ENCODE measurements at places on chromosomes 2 and 18.

DNA sequence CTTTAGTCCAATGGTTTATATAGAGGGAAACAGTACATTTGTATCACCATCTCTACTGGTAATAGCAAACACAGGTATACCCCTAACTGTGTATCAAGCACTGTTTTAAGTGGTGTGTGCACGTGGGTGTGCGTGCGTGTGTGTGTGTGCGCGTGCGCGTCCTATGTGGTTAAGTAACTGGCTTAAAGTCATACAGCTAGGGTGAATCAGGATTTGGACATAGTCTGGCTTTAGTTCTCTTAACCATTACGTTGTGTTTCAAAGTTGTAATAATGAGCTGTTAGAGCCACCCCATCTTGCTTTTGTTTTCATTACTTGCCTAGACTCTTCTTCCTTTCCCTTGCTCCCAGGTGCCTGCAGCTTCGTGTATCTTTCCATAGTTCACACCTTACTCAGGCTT, 2.1 kb downstream of the HADHB start:
- DNase-seq = no peak

- DNase-seq = no peak
Observed at GRCh38 chr2:63078852-63079606, 28.4 kb downstream of the OTX1 start.

- no peak for DNase-seq
Observed at GRCh38 chr2:225806105-225806504, 406.6 kb downstream of the NYAP2 start.

- no peak for DNase-seq
Observed at GRCh38 chr2:182668671-182669070, 47.4 kb upstream of the DNAJC10 start.

GRCh38 chr2:189204322-189204941, 24.9 kb upstream of the COL5A2 start:
- DNase-seq = no peak

GRCh38 chr2:11543337-11544216, 9.7 kb downstream of the GREB1 start:
- DNase-seq = no peak

- no peak for DNase-seq
Observed at GRCh38 chr2:127715778-127716449, 14.6 kb downstream of the SFT2D3 start.

DNA sequence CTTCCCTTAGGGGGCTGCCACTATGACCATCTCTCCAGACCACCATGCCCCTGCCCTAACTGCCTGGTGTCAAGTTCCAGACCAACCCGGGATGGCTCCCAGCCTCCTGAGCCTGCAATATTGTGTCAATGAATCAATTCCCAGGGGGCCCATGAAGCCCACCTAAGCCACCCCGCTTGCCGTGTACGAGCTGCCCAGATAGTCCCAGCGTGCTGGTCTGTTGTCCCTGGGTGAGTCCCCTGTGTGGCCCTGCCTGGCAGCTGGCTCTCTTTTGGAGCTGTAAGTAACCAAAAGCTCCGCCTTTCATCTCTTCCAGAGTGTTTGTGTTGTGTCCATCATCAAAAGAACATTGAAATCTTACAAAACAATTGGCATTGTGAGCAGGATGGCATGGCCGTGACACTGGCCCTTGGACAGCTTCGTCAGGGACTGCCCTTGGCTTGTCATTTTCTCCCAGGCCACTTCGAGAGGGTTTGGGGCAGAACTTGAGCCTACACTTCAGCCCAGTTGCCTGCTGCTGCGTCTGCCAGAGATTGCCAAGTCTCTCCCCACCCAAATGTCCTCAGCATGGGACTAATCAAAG, 11.3 kb upstream of the MAL start:
- DNase-seq = no peak

GRCh38 chr2:64311948-64312621, 141.9 kb upstream of the LGALSL start:
- no peak for DNase-seq

GRCh38 chr18:62529597-62529996, 6.8 kb downstream of the ZCCHC2 start:
- no peak for DNase-seq

DNA sequence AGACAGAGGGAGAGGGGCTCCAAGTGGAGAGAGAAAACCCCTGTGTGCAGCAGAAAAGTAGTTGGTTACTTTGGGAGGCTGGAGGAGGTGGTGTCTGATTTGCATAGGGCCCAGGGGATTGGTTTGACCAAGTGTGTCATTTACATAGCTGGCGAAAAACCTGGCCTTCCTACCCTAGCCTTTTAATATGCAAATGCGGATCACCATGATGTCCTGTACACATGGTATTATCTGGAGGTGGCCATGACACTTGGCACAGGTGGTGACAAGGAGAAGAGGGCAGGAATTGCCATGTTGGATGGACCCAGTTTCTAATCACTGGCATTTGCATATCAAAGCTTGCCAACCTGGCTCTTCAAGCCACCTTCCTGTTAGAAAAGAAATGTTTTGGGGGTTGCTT, 120.8 kb upstream of the CHAC2 start:
- DNase-seq = no peak

DNA sequence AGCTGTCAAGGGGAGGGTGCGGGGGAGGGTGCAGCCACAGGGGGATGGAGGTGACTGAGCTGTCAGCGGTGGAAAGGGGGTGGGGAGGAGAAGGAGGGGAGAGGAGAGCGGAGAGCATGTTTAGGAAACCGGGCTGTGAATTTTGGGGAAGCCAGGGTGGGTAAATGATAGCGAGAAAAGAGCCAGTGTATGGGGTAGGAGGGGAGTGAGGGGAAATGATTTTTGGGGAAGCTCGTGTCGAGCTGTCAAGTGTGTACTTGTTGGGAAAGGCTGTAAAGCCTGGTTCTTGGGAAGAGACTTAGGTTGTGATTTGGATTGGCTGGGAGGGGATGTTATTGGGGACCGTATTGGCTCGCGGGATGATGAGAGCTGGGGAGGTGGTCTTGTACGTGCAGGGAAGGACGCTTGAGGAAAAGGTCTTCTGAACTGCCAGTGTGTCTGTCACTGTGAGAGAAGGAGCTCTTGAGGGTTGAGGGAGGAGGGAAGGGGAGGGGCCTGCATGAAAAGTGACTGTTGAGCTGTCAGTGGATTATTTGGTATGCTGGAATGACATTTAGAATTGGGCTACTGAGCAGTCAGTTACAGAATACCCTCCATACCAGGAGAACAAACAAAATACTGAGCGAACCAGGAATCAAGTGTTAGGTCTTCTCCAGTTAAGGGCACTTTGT, 1.0 kb downstream of the UBR3 start:
- no peak for DNase-seq

GRCh38 chr18:37575646-37576045, 10.0 kb upstream of the CELF4 start:
- no peak for DNase-seq

DNA sequence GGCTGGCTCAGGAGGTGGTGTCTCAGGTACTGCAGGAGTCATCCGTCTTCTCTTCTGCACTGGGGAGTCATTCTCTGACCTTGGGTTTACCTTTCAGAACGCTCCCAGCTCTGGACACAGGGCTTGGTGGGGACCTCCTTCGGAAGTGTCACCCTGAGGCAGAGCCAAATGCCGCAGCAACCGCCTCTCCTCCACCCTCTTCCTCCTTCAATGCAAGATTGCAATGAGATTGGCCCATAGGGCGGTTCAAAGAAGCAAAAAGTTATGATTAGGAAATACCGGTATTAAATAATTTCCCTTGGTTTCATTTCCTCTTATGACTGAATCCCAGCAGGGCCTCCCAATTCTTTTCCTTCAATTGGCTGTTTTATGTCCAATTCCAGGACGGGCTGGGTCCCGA, 178.8 kb downstream of the ACKR3 start:
- DNase-seq = no peak

- DNase-seq = no peak
Observed at GRCh38 chr2:234156326-234156725, 105.8 kb downstream of the SPP2 start.

- DNase-seq = no peak
Observed at GRCh38 chr2:199806179-199806578, 44.8 kb downstream of the FTCDNL1 start.

GRCh38 chr2:201517094-201517493, 65.6 kb downstream of the STRADB start:
- no peak for DNase-seq

DNA sequence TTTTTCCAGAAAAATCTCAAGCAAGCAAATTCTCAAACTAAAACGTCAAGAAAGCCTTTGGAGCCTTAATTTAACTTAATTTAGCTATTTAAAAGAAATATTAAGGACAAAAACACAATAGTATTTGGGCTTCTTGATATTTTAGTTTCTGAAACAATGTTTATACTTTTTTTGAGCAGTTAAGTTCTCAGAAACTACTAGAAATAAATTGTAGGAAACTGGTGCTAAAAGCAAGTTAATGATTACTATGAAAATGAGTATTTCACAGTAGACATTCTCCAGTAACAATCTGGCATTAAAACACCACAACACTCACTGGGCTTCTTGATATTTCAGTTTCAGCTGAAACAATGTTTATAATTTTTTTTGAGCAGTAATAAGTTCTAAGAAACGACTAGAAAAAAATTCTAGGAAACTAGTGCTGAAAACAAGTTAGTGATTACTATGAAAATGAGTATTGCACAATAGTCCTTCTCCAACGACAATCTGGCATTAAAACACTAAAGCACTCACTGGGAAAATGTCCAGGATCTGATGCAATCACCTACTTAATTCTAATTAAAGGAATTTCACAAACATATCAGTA, 45.1 kb downstream of the TRAK2 start:
- no peak for DNase-seq

- DNase-seq = no peak
Observed at GRCh38 chr2:221228214-221228769, 343.8 kb downstream of the EPHA4 start.

DNA sequence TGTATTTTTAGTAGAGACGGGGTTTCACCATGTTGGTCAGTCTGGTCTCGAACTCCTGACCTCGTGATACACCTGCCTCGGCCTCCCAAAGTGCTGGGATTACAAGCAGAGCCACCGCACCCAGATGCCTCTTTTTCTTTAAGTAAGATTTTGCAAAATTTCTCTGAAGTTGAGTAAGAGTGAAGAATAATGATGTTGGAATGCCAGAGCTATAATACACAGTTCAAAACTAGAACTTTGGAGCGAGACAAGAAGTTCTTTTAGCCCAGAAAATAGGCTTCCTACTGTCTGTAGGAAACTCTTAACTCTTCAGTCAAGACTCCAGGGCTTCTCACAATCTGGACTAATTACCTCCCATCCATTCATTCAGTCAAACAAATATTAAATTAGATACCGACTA, 51.4 kb downstream of the MARCHF4 start:
- DNase-seq = no peak

DNA sequence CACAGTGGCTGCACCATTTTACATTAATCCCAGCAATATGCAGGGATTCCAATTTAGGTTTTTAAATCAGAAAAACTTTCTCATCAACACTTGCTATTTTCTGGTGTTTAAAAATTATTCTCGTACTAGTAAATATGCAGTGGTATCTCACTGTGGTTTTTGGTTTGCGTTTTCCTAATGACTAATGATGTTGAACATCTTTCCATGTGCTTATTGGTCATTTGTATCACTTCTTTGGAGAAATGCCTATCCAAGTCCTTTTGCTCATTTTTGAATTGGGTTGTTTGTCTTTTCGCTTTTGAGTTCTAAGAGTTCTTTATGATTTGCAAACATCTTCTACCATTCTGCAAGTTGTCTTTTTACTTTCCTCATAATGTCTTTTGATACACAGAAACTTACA, 62.1 kb upstream of the TCF7L1 start:
- no peak for DNase-seq

- DNase-seq = no peak
Observed at GRCh38 chr2:40457837-40458236, 5.9 kb upstream of the SLC8A1 start.

DNA sequence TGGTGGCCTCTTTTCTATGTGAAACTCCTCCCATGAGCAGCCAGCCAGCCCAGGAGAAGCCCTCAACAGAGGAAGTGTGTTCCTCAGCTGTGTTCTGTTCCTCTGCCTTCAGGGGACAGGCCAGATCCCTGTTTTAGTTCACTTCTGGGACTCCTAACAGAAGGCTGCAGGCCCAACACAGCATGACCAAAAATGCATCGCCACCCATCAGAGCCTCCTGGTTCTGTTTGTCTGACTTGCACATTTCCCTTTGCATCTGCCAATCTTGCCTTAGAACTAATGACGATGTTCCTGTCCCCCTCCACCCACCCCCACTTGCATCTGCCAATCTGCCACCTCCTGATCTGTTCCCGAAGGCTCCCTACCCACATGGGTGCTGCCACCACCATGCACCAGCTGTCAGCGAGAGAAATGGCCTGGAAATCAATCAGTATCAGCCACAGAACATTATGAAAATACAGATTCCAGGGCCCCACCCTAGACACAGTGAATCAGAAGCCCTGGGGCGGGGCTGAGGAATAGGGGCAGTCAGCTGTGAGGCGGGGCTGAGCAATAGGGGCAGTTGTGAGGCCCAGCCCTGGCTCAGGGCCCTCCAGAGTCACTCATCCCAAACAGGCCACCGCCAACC, 51.0 kb downstream of the FAM168B start:
- DNase-seq = no peak

DNA sequence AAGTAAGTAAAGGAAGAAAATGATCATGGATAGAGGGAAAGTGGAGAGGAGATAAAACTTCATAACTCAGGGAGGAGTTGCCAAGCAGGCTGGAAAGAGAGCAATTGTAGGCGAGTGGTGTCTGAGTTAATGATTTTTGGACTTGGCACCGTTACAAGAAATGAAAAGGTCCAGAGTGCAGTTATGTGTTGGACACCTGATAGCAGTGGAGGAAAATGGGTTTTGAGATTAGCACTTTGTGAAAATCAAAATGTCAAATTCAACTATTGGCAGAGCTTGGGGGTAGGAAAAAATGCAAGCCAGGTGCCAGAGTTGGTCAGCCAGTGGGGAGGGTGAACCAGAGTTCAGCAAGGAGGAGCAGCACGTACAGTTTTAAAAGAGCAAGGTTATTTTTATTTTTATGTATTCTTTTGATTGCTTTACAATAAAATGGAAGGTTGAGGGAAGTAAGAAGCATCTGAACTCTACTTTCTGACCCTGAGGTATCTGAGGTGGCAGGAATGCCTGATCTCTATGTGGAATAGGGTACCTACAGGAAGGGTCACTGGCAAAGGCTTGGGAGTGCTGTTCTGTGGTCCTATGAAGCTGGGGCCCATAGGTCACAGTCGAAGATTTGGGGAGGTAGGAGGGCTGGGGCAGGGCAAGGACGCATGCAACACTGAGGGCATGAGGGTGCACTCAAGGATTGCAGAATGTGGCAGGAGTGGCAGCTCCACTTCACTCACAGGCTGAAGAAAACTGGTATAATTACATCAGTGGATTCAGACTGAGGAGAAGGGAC, 127.5 kb downstream of the CD8B2 start:
- no peak for DNase-seq

DNA sequence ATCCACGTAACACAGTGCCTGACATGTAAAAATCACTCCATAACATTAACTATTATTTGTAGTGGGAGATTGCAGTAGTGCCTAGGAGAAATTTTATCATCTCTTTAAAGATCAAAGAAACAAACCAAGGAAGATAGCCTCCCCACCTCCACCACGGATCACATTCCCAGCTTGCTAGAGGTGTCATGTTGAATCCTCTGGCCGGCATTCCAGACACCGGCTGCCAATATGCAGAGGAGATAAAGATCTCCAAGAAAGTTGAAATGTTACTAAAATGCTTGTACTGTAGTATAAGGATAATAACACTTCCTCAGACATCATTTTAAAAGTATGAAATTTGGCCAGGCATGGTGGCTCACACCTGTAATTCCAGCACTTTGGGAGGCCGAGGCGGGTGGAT, 6.1 kb upstream of the ATG16L1 start:
- no peak for DNase-seq
